ENCODE measurements at places on chromosomes 12 and 14. TPM values are rescaled to one million over a fixed set of nuclear protein-coding genes. Genes with fewer than 3 reads are reported as not detected.

DNA sequence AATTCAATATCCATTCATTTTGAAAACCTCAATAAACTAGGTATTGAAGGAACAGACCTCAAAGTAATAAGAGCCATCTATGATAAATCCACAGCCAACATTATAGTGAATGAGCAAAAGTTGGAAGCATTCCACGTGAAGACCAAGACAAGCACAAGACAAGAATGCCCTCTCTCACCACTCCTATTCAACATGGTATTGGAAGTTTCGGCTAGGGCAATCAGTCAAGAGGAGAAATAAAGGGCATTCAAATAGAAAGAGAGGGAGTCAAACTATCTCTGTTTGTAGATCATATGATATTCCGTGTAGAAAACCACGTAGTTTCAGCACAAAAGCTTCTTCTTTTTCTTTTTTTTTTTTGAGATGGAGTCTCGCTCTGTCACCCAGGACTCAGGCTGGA lies 550.3 kb downstream of the FSCB start:
- DNase-seq = no peak

GRCh38 chr12:43444940-43445564 lies 107.0 kb downstream of the ADAMTS20 start:
- peak; percentile 60 for DNase-seq

DNA sequence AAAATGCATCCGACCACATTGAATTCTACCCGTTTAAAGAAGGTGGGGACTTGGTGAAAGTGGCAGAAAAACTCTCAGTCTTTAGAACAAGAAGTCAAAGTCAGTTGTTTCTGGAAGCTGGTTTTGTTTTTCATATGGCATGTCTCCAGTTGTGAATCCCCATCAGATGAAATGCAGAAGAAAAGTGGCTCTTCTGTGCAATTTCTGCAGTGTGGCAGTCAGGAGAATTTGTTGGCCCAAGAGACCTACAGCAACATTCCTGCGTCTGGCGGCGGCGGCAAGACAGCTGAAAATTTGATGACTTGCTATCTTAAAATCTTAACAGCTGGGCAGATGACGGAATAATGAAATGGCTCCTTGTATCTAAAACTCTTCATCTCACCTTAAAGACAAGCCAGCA lies 201.5 kb downstream of the FOXN3 start:
- no peak for DNase-seq

TTC6 gene
- total RNA-seq = 3.1 TPM

SLC25A21 gene
- total RNA-seq = 2.0 TPM

B4GALNT1 gene
- 43.1 TPM for total RNA-seq

DNA sequence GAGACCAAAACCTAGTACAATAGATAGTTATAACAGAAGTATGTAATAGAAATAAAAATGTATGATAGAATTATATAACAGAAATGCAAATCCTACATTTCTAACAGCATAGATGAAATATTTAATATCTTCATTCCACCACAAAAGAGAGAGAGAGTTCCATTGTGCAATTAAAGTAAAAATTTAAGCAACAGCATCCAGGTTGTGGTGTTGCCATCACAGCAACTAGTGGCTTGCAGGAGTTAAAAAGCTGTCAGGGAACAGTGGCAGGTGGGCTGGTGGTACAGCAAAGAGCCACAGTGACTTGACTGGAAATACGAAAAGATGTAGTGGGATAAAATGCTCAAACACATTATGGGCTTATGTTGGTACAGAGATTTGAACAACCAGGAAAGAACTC lies 57.1 kb upstream of the MDM1 start:
- no peak for DNase-seq

AEBP2 gene
- total RNA-seq = 10.1 TPM

DNA sequence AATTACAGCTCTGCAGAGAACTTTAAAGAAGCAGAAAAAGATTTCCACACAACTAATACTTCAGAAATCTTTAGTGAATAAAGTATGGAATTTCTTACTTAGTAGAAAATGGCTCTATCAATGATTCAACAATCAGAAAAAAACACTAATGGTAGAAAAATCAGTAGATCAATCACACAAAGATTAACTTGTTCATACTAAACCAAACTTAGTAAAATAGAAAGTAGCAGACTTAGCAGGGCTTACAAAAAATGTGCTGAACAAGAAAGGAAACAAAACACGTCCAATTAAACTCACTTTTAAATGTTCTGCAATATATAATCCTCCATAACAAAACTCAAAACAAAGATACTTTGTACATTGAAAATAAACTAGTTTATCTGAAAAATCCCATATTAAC lies 38.9 kb downstream of the CEP128 start:
- no peak for DNase-seq

- peak; percentile 54 for DNase-seq
Observed at GRCh38 chr14:55731881-55732498, 152.0 kb downstream of the KTN1 start.

- DNase-seq = peak; percentile 80
Observed at GRCh38 chr12:62631471-62632410, 165.1 kb downstream of the MON2 start.

- peak; percentile 73 for DNase-seq
Observed at GRCh38 chr12:47307680-47308399, 228.1 kb upstream of the AMIGO2 start.

- peak; percentile 95 for DNase-seq
Observed at GRCh38 chr12:26274441-26275312, 79.3 kb downstream of the SSPN start.

DNA sequence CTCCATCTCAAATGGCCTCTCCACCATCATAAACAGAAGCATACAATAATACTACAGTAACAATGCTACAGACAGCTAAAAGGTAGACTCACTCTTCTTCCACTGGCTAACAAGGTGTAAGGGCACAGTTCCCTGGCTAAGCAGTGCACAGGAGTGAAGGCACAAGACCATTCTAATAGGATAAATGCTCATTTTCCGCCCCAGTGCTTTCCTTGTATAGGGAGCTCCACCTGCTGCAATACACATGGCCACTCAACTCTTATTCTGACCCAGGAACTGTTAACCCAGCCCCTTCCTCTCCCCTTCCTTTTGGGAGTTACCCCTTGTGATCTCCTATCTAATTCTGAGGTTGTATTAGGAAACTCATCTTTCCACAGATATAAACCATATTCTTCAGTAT lies 124.6 kb downstream of the KCNK10 start:
- no peak for DNase-seq

DNA sequence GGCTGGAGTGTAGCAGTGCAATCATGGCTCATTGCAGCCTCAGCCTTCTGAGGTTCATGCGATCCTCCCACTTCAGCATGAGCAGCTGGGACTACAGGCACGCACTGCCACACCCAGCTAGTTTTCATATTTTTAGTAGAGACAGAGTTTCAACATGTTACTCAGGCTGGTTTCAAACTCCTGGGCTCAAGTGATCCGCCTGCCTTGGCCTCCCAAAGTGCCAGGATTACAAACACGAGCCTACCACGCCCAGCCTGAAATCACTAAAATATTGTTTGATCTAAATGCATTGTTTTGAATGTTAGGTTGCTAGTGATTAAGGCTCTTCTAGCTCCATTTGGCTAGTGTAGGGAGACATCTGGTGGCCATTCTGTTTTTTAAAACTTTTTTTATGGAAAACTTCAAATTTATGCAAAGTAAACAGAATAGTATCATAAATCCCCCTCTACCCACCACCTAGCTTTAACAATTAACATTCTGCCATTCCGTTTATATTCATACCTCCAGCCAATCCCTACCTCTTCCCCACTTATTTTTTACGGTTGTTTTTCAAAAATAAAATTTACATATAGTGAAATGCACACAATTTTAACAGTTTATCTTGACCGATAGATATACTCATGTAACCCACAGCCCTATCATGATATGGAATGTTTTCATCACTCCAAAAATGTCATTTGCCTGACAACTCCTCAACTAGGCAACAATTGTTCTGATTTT lies 37.8 kb downstream of the MYO1H start:
- peak; percentile 31 for DNase-seq

- DNase-seq = no peak
Observed at GRCh38 chr12:21913823-21914222, 27.4 kb downstream of the ABCC9 start.

GRCh38 chr12:90399357-90399756 lies 555.6 kb downstream of the CCER1 start:
- DNase-seq = no peak

ADGRD1 gene
- total RNA-seq = 239 TPM

- no peak for DNase-seq
Observed at GRCh38 chr14:64197996-64198395, 96.2 kb downstream of the ESR2 start.

IFNG-AS1 gene
- not detected for total RNA-seq

GRCh38 chr12:7959701-7960121 lies 23.7 kb upstream of the SLC2A3 start:
- DNase-seq = peak; percentile 33

GRCh38 chr14:90674043-90674670 lies 142.1 kb downstream of the TTC7B start:
- DNase-seq = no peak

- DNase-seq = no peak
Observed at GRCh38 chr12:87272851-87273250, 756.4 kb downstream of the C12orf50 start.

ESRRB gene
- not detected for total RNA-seq

DNA sequence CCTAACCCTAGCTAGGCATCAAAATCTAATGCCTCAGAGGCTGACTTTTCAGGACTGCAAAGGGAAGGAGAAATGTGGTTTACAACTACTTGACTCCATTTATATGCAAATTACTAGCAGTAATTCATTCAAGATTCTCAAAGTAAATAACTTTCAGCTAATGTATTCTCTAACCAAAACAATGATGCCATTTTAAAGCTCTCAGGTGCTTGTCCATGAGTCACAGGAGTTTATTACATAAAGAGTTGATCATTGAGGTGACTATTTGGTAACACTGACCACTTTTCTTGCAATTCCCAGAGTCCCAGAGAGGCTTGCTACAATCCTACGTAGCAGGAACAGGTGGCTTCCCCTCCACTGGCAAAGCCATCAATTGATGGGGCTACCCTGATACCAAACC lies 109.0 kb upstream of the SLC35F4 start:
- DNase-seq = no peak

GRCh38 chr14:104889375-104889757 lies 24.3 kb downstream of the CEP170B start:
- DNase-seq = no peak

NEUROD4 gene
- not detected for total RNA-seq

CIROP gene
- total RNA-seq = not detected

- no peak for DNase-seq
Observed at GRCh38 chr12:25785134-25785533, 173.3 kb upstream of the RASSF8 start.

RSRC2 gene
- total RNA-seq = 50.3 TPM

- DNase-seq = peak; percentile 63
Observed at GRCh38 chr14:76152333-76152681, 585 bp downstream of the GPATCH2L start.

- no peak for DNase-seq
Observed at GRCh38 chr12:102542816-102543440, 62.6 kb upstream of the IGF1 start.

Data from NCI-H460 (cell line).